ENCODE measurements at places on chromosomes 12 and 14.

DNA sequence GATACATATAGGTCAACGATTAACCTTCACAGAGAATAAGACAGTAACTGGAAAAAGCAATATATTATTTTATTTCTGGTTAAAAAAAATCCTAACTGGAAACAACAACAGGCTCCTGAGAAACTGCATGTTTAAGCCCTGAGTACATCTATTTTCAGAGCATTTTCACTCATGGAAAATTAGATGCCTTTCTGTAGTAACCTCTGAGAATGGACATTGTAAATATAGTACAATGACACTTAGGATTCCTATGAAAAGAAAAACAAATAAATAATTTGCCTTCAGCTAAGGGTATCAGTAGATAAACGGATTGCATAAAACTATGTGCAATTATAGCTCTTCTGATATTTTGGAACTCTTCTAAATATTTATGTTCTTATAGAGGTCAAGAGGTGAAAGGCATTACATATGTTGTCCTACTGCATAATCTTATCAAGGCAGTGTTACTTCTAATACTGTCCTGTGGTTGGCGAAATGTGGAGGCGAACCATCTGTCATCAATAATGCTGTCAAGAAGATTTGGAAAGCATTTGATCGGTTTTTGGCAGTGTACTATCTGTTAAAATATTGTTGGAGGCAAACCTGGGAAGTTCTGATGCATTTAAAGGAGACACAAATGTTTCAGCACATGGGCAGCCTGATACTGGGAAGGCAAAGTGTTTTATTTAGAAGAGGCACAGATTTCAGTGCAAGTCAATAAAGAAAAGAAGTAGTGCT lies 381.8 kb downstream of the BTG1 start:
- no peak for DNase-seq

- DNase-seq = no peak
Observed at GRCh38 chr12:25071366-25071765, 122.5 kb upstream of the BCAT1 start.

DNA sequence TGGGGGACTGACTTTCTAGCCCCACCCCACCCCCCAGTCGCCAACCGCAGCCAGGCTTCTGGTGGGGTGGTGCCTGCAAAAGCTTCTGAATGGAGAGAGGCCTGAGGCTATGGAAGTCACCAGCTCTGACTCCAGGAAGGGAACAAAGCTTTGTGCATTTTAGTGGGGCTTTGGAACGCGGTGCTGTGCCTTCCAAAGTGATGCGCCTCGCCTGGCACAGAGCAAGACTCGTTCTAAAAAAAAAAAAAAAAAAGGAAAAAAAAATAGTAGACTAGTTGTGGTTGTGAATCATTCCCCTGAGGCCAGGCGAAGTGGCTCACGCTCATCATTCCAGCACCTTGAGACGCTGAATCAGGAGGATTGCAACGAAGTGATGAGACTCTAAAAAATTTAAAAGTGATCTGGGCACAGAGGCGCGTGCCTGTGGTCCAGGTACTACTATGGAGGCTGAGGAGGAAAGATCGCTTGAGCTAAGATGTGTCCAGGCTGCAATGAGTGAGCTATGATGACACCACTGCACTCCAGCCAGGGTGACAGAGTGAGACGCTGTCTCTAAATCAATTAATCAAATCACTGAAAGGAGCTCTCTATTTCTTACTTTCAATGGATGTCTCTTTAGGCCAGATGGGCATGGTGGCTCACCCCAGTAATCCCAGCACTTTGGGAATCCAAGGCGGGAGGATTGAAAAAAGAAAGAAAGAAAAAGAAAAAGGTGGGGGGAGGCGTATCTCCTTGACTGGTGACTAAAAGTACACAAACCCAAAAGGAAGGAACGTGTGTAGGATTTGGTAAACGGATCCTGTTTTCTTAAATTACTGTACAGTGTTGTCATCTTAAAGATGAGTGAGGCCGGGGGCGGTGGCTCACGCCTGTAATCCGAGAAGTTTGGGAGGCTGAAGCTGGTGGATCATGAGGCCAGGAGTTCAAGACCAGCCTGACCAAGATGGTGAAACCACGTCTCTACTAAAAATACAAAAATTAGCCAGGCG lies 259.6 kb upstream of the ALG10B start:
- DNase-seq = no peak

- no peak for DNase-seq
Observed at GRCh38 chr12:51329742-51330141, 5.8 kb upstream of the BIN2 start.

DNA sequence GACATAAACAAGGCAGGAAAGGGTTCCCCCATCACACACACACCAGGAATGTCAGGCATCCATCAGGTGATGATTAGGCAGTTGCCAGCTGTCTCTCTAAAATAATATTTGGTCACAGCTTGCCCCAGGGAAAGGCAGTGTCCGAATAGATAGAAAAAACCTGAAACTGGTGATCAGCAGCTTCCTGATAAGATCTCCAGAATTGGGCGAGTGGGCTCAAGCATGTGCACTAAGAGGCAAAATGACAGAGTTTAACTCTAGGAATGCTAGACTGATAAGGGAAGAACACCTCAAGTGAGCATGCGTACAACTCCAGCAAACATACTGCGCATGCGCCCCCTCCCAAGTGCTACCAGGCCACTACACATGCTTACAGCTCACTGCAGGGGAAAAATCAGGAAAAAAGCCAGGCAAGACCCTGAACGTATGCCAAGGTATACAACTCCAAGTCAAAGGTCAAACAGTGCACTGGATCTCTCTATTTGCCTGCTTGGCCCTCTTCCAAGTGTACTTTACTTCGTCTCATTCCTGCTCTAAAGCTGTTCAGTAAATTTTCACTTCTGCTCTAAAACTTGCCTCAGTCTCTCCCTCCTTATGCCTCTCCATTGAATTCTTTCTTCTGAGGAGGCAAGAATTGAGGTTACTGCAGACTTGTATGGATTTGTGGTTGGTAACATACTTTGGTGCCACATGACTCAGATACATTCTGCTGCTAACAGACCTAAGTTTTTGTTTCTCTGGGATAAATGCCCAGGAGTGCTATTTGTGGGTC lies 73.5 kb upstream of the VASH1 start:
- no peak for DNase-seq

Measured in smooth muscle cell of the brain vasculature (primary cell).